ENCODE measurements at places on chromosomes 13 and 19. TPM values are rescaled to one million over a fixed set of nuclear protein-coding genes. Genes with fewer than 3 reads are reported as not detected.

DNA sequence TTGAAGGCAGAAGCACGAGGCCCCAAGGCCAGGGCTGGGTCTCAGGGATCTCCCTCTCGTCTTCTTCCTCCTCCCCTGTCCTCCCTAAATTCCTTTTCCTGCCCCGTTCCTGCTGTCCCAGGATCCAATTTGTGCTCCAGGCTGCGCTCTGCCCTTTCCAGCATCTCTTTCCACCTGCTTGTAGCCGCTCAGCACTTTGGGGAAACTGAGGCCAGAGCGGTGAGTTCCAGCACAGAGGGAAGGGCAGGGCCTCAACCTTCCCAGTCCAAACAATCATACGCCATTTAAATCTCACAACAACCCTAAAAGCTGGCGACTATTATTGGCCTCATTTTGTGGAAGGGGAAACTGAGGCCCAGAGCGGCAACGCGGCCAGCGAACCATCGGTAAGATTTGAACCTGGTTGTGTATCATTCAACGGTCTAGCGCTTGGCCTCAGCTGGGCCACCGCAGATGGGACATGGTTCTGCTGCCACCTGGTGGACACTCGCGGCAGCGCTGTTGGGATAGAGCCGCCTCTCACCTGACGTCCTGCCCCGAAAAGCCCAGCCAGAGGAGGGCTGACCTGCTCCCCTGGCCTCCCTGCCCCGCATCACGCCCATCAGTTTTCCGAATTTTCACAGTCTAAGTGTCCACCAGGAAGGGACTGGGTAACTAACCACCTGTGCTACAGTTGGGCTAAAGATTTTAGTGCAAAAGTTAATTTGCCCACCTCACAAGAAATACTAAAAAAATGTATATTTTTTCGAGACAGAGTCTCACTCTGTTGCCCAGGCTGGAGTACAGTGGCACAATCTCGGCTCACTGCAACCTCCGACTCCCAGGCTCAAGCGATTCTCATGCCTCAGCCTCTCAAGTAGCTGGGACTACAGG, 4.2 kb upstream of the RPL18A start:
- peaks cover 6% of the 10 kb centered on the region for H3K27me3 ChIP-seq
- no peak overlapping the region for H3K27ac ChIP-seq
- H3K36me3 ChIP-seq, result no peaks in the 10 kb centered on the region
- peaks cover 8% of the 10 kb centered on the region for H3K4me1 ChIP-seq
- no peak overlapping the region for H3K4me3 ChIP-seq
- peak; percentile 95 for DNase-seq

DNA sequence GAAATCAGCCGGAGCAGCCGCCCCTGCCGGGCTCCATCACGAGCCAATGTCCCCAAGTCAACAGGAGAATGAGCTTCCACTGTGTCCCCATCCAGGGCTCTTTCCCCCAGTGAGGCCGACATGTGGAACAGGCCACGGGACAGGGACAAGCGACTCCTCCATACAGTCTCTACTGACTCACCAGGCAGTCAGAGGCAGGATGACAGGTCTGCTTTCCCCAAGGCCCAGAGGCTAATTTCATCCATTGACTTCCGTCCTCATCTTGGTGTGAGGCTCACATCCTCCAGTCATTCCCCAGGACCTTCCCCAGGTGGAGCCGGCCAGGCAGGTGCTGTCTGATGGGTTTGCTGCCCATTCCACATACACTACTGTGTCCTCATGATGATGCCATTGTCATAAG, 3.5 kb downstream of the CEACAM6 start:
- H3K27me3 ChIP-seq, result peaks cover 2% of the 10 kb centered on the region
- H3K36me3 ChIP-seq, result no peaks in the 10 kb centered on the region
- DNase-seq, result no peak
- H3K27ac ChIP-seq, result no peak overlapping the region
- H3K4me1 ChIP-seq, result no peaks in the 10 kb centered on the region
- no peak overlapping the region for H3K4me3 ChIP-seq

GRCh38 chr13:73210218-73210883, 151.5 kb downstream of the KLF5 start:
- no peak overlapping the region for H3K4me3 ChIP-seq
- no peaks in the 10 kb centered on the region for H3K27me3 ChIP-seq
- no peak for DNase-seq
- H3K4me1 ChIP-seq, result no peaks in the 10 kb centered on the region
- H3K36me3 ChIP-seq, result no peaks in the 10 kb centered on the region

- no peak overlapping the region for H3K27ac ChIP-seq
- H3K4me1 ChIP-seq, result no peaks in the 10 kb centered on the region
- DNase-seq, result no peak
- peaks cover 4% of the 10 kb centered on the region for H3K27me3 ChIP-seq
Measured at GRCh38 chr13:41284512-41285288, 21.3 kb upstream of the MTRF1 start.

DNA sequence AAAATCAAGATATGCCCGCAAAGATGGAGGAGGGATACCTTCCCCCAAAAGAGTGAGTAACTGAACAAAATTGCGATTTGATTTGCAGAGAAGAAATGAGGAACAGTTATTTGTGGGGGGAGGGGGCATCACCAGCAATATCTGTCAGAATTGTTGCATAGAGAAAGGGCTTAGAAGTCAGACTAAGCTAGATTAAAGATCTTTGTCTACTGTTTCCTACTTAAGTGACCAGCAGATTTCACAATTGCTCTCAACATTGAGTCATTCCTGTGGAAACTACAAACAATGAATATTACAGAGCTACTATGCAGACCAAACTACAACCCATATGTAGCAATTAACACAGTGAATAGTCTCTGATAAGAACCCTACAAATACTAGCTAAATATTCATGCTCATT, 27.4 kb downstream of the FPR3 start:
- no peak overlapping the region for H3K27ac ChIP-seq
- H3K36me3 ChIP-seq, result peaks cover 16% of the 10 kb centered on the region
- H3K27me3 ChIP-seq, result peaks cover 3% of the 10 kb centered on the region
- no peaks in the 10 kb centered on the region for H3K4me1 ChIP-seq
- no peak overlapping the region for H3K4me3 ChIP-seq

Gene PNMA8B
- total RNA-seq, result 1.3 TPM

Gene FGF21
- not detected for total RNA-seq

Gene OLFM4
- total RNA-seq, result not detected

Measured in endothelial cell (in vitro differentiated cells).